Esophagus (tissue), 2 donors: ENCODE measurements at places on chromosomes 2 and 18. TPM values are rescaled to one million over a fixed set of nuclear protein-coding genes. Genes with fewer than 3 reads are reported as not detected.

The CD226 gene
- polyA plus RNA-seq: 0.15 TPM

The COL6A3 gene
- 10.3 TPM for polyA plus RNA-seq

The CCDC85A gene
- polyA plus RNA-seq: 0.11 TPM

The ADRA2B gene
- 0.27 TPM for polyA plus RNA-seq

The STK11IP gene
- 17.0 TPM for polyA plus RNA-seq
